ENCODE measurements at places on chromosomes 4 and X. TPM values are rescaled to one million over a fixed set of nuclear protein-coding genes. Genes with fewer than 3 reads are reported as not detected.

NLRP2B gene
- not detected for polyA plus RNA-seq

GAGE12F gene
- not detected for polyA plus RNA-seq

GUCY1A1 gene
- not detected for polyA plus RNA-seq

IGFBP7 gene
- polyA plus RNA-seq, result 1,359 TPM

GAK gene
- polyA plus RNA-seq, result 38.0 TPM

SSX1 gene
- polyA plus RNA-seq, result not detected

IL9R gene
- not detected for polyA plus RNA-seq

HTT gene
- polyA plus RNA-seq, result 8.2 TPM

PRRG1 gene
- 7.4 TPM for polyA plus RNA-seq

FAM149A gene
- polyA plus RNA-seq, result 1.2 TPM

HSFX1 gene
- polyA plus RNA-seq, result 0.09 TPM

OTUD6A gene
- not detected for polyA plus RNA-seq

DNA sequence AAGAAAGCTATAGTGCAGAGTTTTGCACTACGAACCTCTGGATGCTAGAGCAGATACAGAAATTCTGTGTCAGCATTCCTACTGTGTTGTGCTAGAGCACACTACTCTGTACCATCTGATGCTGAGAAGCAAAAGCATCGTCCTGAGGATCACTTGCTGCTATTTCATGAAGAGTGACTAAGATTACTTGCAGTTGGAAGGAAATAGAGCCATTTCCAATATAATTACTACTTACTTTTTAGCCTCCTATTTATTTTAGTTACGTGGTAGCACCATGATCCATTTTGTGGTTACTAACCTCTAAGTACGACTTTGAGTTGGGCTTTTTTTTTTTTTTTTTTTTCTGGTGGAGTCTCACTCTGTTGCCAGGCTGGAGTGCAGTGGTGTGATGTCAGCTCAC is 226.7 kb downstream of the PALLD start:
- DNase-seq, result no peak

DNA sequence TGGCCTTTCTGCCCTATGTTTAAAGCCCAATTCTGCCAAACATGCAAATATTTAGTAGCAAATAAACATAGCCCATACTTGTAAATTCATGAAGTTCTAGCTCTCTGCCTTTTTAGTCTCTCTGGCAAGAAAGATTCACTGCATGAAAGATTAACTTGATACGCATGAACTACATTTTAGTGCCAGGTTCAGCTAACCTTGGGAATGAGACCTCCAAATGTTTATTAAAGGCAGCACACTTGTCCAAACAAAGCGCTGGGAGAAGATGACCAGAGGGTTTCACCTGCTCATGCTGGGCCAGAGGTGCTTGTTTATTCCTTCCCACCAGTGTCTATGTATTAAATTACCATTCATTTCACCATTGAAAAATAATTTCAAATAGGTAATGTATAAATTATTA is 44.5 kb upstream of the IL1RAPL1 start:
- DNase-seq, result no peak

GRCh38 chr4:85946821-85947220 is 413.0 kb downstream of the MAPK10 start:
- no peak for DNase-seq

- DNase-seq, result no peak
Measured at GRCh38 chr4:173280998-173281397, 53.2 kb downstream of the HMGB2 start.

GRCh38 chr4:14155803-14156202 is 528.3 kb upstream of the BOD1L1 start:
- no peak for DNase-seq

DNA sequence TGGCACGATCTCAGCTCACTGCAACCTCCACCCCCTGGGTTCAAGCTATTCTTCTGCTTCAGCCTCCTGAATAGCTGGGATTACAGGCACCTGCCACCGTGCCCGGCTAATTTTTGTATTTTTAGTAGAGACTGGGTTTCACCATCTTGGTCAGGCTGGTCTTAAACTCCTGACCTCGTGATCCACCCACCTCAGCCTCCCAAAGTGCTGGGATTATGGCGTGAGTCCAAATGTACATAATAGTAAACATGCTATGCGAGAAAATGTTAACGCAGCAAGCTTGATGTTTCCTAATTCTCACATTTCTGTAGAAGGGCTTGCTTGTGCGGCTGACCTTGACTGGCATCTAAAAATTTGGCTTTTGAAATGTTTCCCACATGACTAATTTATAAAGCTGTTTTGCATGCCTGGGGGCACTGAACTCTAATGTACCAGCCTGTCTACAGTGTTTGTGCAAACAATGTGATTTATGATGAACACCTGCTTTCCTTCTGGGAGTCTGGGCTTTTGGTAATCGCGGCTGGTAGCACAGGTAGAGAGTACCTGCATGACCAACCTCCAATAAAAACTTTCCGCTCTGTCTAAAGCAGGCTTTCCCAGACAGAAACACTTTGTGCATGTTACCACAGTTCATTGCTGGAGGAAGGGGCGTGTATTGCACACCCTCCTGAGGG is 216.8 kb downstream of the IL15 start:
- no peak for DNase-seq

DNA sequence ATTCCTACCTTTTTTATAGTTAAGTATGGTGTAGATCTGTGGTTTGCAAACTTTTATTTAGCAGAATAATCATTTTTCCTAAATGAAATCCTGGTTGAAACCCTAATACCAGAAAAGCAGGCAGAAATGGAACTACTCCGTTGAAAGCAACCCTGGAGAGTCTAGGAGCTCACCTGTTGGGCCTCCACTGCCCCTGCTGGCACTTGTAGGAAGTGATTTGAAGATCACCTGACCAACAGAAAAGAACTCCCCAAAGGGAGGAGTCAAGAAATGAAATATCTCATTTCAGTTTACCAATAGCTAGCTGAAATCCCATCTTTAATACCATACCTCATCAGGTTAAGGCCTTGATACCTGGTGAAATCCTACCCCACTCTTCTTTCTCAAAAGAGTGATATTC is 277.1 kb downstream of the KLHL13 start:
- no peak for DNase-seq

GRCh38 chrX:102739657-102740056 is 19.1 kb downstream of the GPRASP3 start:
- no peak for DNase-seq

GRCh38 chr4:73376976-73377375 is 27.1 kb upstream of the ALB start:
- DNase-seq, result no peak

DNA sequence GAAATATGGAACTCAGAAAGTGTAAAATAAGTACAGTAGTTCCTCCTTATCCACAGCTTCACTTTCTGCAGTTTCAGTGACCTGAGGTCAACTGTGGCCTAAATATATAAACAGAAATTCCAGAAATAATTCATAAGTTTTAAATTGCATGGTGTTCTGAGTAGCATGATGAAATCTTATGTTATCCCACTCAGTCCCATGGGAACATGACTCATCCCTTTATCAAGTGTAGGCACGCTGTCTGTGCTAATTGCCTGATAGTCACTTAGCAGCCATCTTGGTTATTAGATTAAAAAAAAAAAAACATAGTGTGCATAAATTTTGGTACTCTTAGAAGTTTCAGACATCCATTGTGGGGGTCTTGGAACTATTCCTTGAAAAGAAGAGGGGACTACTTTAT is 983.4 kb upstream of the ADGRL3 start:
- DNase-seq, result peak; percentile 5

DNA sequence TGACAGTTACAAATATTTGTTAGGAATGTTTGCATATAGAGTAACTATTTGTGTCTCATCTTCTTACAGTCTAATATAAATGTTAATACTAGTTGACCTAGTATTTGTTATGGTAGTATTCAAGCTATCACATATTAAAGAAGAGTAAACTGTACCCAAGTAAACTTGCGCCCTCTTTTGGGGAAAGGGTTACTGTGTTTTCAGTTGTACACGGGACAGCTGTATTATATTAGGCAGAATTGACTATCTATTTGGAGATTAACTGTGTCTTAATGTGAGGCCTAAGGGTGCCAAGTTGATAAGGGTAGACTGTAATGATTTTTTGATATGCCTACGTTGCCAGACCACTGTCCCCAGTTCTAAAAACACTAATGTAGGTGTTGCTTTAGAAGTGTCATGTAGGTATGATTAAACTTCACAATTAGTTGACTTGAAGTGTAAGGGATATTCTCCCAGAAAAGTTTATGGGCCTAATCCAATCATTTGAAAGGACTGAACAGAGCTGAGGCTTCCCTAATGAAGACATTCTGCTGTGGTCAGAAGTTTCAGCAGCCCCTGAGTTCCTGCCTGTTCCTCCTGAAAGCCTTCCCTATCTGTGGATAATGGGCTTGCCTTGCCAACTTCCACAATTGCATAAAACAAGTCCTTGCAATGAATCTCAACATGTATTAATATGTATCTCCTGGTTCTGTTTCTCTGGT is 172.8 kb upstream of the CXCL13 start:
- DNase-seq, result no peak

DNA sequence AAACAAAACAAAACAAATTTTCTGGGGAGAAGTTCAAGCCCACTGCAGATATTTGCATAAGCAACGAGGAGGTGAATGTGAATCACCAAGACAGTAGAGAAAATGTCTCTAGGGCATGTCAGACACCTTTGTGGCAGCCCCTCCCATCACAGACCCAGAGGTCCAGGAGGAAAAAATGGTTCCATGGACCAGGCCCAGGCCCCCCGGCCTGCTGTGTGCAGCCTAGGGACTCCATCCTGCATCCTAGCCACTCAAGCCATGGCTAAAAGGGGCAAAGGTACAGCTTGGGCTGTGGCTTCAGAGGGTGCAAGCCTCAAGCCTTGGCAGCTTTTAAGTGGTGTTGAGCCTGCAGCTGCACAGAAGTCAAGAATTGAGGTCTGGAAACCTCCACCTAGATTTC is 54.0 kb downstream of the LPAR4 start:
- no peak for DNase-seq

GRCh38 chrX:11105080-11105479 is 6.1 kb upstream of the HCCS start:
- peak; percentile 46 for DNase-seq

DNA sequence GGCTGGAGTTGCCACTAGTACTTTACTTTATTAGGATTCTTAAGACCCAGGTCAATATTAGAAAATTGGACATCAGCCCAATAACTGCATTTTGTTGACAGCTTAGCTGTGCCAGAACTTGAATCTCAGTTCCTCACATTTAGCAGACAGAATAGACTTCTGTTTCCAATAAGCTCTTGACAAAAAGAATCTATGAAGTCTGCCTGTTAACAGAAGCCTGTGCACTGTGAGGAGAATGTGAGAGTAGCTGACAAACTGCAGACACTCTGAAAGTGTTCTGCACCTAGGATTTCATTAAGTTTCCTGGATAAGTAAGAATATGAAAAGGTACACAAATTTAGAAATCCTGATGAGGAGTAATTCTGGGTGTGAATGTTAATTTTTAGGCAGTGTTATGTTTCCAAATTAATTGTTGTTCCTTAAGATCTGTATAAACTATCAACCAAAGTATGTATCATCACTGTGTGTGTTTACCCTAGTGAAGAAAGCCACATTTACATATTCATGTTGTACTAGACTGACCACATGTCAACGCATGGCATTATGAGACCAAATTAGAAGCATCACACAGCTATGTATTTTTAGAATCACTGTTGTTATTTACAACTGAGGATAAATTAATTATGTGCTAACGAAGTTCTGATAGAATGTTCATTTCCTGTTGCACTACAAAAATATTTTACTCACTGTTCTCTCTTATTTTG is 756.4 kb upstream of the IGFBP7 start:
- no peak for DNase-seq

DNA sequence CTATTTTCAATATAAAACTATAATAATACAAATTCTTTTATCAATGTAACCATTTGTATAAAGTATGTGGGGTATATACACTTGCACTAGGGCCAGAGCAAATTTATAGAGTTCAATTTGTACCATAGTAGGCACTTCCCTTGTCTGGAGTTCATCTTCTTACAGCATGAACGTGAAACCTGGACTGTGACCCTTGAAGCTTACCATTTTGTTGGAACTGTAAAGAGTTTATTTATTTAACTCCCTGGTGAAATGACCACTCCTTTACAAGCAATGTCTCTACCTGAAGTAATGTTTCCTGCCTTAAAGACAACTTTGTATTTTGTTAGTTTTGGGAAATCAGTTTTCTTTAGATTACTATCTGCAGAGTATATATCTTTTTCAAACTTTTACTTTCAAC is 188.2 kb downstream of the ARAP2 start:
- no peak for DNase-seq

DNA sequence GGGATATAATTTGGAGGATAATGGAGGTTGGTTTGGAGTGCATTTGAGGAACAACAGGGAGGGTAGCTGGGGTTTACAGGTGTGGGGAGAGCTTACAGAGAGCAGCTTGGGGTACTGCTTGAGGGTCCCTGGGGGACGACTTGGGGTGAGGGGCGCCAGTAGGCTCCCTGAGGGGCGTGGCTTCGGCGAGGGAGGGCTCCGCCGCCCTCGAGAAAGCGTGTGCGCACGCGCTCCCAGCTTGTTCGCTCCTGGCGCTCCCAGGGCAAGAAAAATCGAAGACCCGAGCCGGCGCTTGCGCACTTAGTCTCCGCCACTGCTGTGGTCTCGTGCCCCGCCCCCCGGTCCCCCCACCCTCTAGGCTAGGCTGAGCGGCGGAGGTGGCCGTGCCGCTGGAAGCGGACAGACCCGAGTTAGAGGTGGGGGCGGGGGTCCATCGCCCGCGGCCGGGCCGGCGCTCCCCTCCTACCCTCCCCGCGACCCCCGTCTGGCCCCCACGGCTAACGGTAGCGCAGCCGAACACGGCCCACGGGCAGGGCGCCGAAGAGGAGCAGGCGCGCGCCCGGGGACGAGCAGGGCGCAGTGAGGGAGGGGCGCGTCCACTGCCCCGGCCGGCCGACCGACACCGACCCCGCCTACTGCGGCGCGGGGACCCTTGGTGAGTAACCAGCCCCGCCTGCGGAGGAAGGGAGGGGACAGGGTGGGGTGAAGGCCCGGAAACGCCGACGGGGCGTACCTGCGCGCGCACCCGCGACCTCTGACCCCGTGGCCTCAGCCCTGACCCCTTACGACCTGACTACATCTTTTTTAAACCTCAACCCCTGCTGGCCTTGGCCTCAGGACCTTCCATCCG is 5.4 kb upstream of the CCDC120 start:
- DNase-seq, result peak; percentile 63

GRCh38 chr4:42396752-42397634 is at the start of gene SHISA3:
Gene SHISA3, plus strand, starts transcription at chr4:42397488. Its CDS starts 569 bp downstream, at chr4:42398057.
- DNase-seq, result peak; percentile 38

DNA sequence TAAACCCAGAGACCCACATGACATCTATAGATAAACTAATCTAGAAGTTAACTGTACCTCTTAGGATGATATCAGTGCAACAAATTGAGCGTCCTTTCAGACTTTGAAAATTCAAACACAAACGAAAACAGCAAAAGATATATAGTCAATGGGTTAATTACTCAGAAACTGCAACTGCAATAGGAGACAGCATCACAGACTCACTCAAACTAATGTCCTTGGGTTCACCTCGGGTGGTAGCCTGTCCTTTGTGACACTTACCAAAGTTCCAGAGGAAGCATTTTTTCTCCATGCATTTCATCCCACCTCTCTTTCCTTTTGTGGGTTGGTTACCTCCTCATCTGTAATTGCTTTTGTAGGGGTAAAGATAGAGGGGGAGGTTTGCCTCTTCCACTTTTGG is 9.7 kb downstream of the GC start:
- no peak for DNase-seq

Data from GM23248 (cell line).